ENCODE measurements at places on chromosomes 7 and 10. TPM values are rescaled to one million over a fixed set of nuclear protein-coding genes. Genes with fewer than 3 reads are reported as not detected.

GRCh38 chr10:59135275-59135674, 41.2 kb upstream of the PHYHIPL start:
- no peak for DNase-seq

GRCh38 chr7:26899519-26899918, 35.1 kb upstream of the SKAP2 start:
- no peak for DNase-seq

DNA sequence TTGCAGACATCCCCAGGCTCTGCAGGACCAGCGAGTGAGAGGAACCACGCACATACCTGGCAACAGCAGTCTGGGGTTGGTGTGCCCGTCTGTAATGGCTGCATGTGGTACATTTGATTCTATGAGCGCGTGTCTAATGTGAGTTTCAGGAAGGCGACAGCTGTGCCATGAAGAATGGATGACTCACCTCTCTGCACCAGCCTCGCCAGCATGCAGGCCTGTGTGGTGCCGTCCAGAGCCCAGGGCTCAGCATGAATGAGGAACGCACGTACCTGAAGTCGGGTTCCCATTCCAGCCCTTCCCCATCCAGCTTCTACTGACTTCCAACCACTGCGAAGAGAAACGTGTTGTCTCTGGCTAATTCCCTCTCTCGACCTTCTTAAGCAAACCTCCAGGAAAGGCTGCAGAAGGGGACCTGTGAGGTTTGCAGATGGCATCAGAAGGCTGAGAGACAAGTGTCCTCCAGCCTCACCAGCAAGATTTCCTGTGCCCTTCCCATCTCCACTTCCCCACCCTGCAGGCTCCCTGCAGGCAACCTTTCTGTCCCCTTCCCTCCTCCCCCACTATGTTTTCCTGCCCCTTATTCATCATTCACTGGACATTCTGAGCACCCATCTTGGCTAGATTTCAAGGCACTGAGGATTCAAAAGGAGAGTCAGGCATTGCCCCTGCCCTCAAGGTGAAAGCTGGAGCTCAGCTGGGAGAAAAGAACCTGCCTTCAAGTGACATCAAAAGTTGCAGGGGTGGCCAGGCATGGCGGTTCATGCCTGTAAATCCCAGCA, 54.3 kb downstream of the ASB13 start:
- DNase-seq, result no peak

DNA sequence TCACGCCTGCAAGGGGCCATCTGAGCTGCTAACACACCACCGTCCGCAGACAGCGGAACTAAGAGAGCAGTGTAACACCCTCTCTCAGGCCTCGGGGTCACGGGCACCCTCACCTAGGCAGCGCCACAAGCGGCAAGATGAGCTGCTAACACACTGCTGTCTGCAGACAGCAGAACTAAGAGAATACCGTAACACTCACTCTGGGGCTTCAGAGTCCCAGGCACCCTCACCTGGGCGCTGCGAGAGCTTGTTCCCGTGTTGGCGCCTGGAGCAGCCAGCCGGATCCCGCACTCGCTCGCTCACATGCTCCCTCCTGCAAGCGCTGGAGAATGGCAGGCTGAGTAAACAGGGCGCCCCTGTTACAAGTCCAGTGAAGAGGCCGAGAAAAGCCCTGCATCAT, 160.2 kb downstream of the SRPK2 start:
- no peak for DNase-seq

DNA sequence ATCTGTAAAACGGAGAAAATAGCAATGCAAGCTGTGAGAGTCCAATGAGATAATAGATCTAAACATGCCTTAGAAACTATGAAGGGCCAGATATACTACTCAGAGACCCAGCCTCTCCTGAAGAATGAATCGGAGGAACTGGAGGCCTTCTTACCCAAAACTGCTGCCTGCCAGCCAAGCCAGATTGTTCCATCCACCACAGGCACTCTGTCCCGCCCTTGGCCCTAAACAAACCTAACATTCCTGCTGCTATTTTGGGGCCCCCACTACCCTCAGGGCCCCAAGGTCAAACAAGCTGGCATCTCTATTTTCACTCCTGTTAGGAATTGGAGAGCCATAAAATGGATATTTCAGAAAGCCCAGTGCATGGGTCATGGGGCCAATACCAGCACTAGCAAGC, 48.0 kb upstream of the HMX3 start:
- DNase-seq, result no peak

DNA sequence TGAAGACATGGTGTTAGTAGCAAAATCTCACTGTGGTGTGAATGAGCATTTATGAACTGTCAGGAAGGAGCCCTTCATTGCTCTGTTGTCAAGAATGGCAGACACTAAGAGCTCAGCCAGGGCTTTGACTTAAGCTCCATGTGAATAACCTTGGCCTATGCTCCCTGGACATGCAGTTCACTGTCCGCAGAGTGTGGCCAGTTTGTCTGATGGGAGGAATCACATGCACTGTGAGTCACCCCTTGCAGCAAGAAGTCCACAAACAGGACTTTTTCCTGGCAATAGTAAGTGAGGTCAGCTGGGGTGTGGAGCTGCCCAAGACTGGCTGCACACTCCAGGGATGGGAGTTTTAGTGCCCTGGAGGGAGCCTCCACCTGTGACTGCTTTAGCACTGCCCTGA, 49.5 kb downstream of the ZNF37A start:
- DNase-seq, result no peak

GRCh38 chr10:80407812-80408241, 524 bp upstream of the PRXL2A start:
- DNase-seq, result peak; percentile 79

DNA sequence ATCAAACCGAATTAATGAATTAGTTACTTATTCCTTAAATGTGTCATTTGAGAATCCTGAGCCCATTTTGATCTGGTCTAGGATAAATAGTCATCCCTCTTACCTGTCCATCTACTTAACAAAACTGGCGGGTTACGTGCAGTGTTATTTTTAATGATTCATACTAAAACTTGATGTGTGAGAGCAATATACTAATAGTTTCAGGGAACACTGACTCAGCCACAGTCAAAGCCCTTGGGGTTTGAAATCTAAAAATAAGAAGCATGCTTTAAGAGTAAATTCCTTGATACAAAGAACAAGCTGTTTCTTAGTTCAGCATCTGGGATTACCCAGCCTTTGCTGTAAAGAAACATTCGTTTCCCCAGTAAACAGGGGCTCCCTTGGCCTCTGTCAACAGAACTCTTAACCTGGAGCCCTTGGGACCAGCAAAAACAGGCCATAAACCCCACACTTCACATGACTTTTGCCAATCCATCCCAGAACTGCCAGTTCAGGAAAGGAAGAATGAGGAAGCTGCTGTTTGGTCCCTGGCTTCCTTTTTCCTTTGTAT, 370.6 kb upstream of the IGFBP3 start:
- no peak for DNase-seq

GRCh38 chr7:132097550-132098134, 478.6 kb downstream of the PLXNA4 start:
- DNase-seq, result no peak

GRCh38 chr7:17608114-17608833, 309.8 kb downstream of the AHR start:
- DNase-seq, result no peak

- DNase-seq, result no peak
Measured at GRCh38 chr7:52120912-52121311, 804.3 kb upstream of the COBL start.

GRCh38 chr7:150612925-150613324, 19.3 kb downstream of the GIMAP6 start:
- no peak for DNase-seq

SFXN4 gene
- 14.5 TPM for total RNA-seq

NAT16 gene
- not detected for total RNA-seq

CPVL gene
- not detected for total RNA-seq

KIAA1549 gene
- 12.4 TPM for total RNA-seq

TASOR2 gene
- 48.9 TPM for total RNA-seq

GPC2 gene
- 17.5 TPM for total RNA-seq

CC2D2B gene
- 0.53 TPM for total RNA-seq
